Caudate nucleus (tissue), 63 donors: ENCODE measurements at places on chromosomes 12 and 14.
A peak's percentile ranks its signal among the peaks of the same experiment; 100 is the strongest.

GRCh38 chr12:108840605-108841332, 16.6 kb downstream of the SSH1 start:
- DNase-seq = no peak

- DNase-seq = no peak
These were observed 100.7 kb downstream of the TSPAN9 start for GRCh38 chr12:3177778-3178425.

GRCh38 chr12:63397807-63398206, 246.8 kb upstream of the AVPR1A start:
- DNase-seq = no peak

GRCh38 chr12:90305379-90305778, 596.7 kb upstream of the ATP2B1 start:
- DNase-seq = no peak

- no peak for DNase-seq
These were observed 14.4 kb downstream of the CLSTN3 start for GRCh38 chr12:7144414-7145120.

GRCh38 chr12:30010071-30011052, 226.6 kb upstream of the TMTC1 start:
- no peak for DNase-seq

GRCh38 chr12:89349814-89350213, 2.5 kb downstream of the DUSP6 start:
- no peak for DNase-seq

- no peak for DNase-seq
These were observed 223.1 kb upstream of the CAND1 start for GRCh38 chr12:67046062-67046461.

DNA sequence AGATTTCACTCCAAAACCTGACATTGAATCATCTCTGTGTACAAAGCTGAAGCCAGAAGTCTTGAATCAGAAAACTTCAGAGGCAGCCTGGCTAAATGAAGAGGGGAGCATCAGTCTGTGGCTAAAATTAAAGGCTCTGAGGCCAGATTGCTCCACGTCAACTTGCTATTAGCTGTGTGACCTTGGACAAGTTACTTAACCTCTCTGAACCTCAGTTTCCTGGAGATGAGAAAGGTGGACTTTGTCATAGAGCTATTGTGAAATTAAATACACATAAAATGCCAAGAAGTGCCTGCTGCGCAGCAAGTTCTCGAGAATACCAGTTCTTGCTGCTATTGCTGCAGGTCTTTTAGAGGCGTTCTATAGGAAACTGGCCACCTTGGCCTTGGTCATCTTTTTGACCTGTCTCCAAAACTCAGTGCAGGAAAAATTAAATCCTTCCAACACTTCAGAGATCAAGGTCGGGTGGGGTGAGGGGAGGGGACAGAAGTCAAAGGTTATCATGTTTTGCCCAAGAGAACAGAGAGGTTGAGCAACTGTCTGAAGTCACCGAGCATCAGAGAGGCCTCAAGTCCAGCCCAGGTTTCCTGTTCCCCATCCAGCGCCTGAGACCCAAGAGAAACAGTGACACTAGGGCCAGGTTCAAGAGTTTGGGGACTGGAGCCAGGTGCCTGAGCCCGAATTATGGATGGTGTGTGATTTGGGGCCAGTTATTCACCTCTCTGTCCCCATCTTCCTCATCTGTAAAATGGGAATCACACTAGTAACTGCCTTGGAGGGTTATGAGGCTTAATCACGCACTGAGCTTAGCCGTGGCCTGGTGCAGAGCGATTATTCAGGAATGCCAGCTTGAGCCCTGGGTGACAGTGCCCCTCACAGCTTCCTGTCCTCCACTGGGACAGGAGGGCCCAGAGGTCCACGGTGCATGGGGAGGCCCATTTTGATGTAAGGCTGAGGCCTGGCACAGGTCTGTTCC, 1.1 kb downstream of the SERPINA1 start:
- no peak for DNase-seq

GRCh38 chr14:26775765-26776563, 178.1 kb upstream of the NOVA1 start:
- no peak for DNase-seq

- DNase-seq = no peak
These were observed 326.8 kb downstream of the CCDC91 start for GRCh38 chr12:28517101-28517500.

- no peak for DNase-seq
These were observed 71.2 kb downstream of the ITPK1 start for GRCh38 chr14:93044556-93044955.

DNA sequence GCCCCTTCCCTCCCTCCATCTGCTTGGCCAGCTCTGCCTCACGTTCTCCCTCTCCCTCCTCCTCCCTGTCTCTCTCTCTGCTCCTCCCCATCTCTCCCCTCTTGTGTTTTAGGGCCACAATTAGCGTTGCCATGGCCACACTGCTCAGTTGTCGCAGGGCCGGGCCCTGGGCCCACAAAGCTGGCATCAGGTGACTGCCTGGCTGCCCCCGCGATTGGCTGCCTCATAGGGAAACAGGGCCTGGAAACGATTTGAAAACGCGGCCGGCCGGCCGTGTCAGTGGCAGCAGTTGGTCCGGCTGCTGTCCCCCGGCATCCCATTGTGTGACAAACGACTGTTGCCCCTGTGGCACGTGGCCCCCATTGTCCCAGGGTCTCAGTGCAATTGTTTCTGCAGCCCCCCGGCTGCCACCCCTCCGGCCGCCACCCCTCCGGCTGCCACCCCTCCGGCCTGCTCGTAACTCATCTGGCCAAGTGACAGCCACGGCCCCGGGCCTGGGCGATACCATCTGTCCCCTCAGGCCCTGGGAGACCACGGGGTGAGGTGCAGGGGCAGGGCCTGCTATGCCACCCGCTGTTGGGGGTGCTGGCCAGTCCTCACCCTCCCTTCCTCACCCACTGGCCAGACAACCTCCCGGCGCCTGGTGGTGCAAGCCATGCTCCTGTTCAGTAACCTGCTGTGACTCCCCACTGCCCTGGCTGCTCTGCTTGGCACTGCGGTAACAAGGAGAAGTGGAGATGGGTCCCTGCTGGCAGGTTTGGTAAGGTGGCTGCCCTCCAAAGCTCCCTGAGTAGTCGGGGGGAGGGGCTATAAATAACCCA, 17.4 kb downstream of the FOXN4 start:
- peak; percentile 52 for DNase-seq

DNA sequence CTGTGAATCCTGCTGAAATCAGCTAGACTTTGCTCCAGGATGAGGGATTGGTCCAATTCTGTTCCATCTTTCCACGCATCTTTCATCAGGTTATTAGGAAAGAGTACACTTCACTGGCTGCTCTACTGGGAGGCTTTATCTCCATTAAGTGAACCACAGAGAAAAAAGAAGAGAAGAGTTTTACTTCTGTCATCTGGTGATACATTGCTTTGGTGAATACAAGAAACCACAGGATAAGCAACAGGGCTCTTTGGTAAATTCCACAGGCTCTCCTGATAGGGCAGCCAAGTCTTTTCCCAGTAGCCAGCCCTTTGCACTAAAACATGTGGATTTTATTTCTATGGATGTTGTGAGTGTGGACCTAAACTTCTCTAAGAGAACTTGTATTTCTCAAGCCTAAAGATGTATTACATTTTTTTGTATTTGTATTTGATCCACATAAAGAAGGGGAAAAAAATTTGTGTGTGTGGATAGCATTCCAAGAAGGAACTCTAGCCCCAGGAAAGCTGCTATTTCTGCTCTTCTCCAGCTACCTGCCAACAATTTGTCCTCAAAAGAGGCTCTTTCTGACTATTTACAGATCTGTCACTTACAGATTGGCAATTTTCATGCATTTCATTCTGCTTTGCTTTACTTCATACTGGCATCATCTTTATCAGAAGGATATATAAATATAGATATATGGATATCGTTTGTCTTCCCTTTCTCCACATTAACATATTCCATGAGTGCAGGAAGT, 1117.6 kb upstream of the TMEM132C start:
- no peak for DNase-seq

DNA sequence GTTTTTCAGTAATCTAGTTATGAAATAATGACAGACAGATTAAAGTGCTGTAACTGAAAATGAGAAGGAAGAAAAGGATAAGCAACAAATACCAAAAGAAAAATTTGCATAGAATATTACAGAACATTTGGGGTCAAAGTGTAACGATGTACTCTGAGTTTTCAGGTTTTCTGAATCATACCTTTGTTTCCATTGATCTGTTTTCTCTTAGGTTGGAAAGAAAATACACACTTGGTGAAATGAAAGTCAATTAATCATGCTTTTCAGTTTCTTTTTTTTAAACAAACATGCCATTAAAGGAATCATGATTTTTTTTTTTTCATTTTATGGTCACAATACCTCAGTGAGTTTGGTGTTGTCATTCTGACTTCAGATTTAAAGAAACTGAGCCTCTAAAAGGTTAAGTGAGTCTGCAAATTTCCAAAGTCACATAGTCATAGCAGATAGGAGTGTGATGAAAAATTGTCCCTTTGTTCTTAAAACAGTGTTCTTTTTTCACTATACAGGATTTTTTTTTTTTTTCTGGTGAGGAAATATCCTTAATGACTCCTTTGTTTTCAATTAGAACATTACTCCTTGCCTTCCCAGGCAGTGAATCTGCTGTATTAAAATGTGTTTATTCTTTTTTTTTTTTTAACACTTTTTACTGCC, 35.9 kb upstream of the PZP start:
- DNase-seq = no peak

DNA sequence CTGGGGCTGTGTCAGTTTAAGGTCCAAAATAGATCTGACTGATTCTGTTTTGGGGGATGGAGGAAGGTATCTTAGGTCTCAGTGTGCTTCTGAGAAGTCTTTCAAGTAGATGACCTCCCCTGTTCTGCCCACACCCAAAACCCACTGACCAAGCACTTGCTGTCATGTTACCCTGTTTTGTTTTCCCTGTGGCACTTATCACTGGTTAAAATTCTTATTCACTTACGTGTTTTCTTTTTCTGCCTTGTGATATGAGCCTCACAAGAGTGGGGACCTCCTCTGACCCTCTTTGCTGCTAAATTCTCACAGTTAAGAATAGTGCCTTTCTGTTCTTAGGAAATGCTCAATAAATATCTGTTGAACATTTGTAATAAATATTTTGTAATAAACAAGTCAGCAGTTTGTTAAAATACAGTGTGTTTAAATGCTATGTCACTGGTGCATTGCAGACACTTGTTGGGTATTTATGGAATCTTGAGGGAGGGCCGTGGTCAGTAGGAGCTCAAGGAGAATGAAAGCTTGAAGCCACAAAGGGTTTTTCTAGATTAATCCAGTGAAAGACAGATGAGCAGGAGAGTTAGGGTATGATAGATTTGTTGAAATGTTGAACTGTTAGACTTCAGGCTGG, 20.9 kb downstream of the PLEKHA5 start:
- DNase-seq = no peak

DNA sequence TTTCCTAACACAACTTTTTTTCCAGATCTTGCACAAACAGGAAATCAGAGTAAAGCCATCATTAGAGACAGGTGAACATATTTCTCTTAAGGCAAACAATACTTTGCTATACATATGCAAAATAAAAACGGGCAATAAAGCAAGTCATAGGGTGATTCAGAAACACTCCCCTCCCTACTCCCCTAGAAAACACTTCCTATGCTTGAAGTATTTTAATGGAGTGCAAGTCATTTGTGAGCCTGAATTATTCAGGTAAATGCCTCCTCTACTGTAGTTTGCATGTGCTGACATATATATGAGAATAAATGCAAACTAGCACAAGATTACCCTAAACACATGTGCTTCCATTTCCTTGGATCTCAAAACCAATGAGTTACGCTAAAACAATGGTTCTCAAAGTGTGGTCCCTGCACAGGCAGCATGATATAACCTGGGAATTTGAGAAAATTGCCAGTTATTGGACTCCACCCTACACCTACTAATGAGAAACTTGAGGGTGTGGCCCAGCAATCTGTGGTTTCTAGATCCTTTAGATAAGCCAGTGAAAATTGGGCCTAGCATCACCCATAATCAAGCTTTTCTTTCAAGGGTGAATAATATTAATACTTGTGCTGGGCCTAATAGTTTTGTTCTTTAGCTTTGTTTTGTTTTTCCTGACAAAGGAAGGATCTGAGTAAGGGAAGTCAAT, 159.7 kb upstream of the BMP4 start:
- DNase-seq = no peak

DNA sequence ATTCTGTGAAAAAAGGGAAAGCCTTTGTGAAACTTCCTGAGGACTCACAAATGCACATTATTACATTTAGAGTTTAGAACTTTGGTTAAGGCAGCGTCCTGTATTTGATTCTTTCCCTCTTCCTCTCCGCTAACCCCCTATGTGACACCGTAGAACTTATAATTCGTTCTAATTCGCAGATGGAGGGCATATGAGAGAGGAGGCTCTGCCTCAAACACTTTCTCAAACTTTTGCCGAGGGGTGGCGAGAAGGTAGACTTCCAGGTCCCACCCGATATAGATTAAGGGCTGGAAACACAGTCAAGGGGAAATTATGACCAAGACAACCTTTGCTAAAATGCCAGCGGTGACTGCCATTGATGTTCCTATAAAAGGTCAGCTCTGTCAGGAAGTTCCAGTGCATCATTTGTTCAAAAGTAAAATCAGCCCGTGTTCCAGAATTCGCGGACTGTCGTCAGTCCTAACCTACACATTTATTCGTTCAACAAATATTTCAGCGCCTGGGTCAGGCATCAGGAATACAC, 904 bp upstream of the PAPOLA start:
- DNase-seq = no peak
